ENCODE measurements at places on chromosomes 13 and 19. TPM values are rescaled to one million over a fixed set of nuclear protein-coding genes. Genes with fewer than 3 reads are reported as not detected.

DNA sequence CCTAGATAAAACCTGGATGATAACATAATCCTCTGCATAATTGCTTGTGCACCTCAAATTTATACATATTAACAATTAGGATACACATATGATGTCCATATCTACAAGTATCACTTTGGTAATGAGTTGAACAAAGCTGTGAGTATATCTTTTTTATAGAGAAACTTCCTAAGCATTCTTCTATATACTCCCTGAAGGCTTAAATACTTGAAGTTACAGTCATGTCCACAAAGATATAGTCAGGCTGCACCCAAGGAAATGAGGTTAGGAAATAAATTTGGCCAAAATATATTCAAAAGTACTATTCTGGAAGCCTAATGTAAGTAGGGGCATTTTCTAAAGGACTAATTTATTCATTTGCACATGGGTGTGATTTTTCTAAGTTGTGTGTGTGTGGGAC, 761.5 kb downstream of the PCDH9 start:
- no peak for DNase-seq

NLRP9 gene
- not detected for total RNA-seq

PSG6 gene
- not detected for total RNA-seq

DNA sequence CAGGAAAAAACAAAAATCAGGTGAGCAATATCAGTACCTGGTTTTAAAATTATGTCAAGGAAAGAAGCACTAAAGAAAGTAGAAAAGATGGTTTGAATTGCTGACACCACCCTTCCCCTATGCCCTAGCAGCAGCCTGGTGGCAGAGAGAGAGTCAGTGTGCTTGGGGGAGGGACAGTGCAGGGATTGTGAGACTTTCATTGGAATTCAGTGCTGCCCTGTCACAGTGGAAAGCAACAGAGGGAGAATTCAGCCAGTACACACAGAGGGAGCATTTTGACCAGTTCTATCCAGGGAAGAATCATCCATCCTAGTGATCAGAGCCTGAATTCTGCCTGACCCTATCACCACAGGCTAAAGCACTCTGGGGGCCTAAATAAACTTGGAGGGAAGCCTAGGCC, 222.4 kb upstream of the PCDH17 start:
- DNase-seq, result no peak

LRCH1 gene
- total RNA-seq, result 9.7 TPM
